BJ (cell line): ENCODE measurements at places on chromosomes 13 and 19. TPM values are rescaled to one million over a fixed set of nuclear protein-coding genes. Genes with fewer than 3 reads are reported as not detected.

The STAP2 gene
- 5.6 and 7.8 TPM in 2 replicates for polyA plus RNA-seq

The CPB2 gene
- polyA plus RNA-seq: not detected in 2 replicates

The PGLYRP2 gene
- polyA plus RNA-seq: not detected in 2 replicates

The FPR1 gene
- not detected in 2 replicates for polyA plus RNA-seq

The PTPRH gene
- 2.2 and 4.3 TPM in 2 replicates for polyA plus RNA-seq

The LRRC4B gene
- polyA plus RNA-seq: 0.04 and 0.06 TPM in 2 replicates

The CCDC70 gene
- polyA plus RNA-seq: not detected in 2 replicates

The ZNF223 gene
- polyA plus RNA-seq: 2.1 and 3.8 TPM in 2 replicates

The LILRA1 gene
- polyA plus RNA-seq: not detected in 2 replicates

The CCDC194 gene
- not detected in 2 replicates for polyA plus RNA-seq

GRCh38 chr13:50127726-50128291 is 112.6 kb downstream of the KCNRG start:
- DNase-seq: no peak

DNA sequence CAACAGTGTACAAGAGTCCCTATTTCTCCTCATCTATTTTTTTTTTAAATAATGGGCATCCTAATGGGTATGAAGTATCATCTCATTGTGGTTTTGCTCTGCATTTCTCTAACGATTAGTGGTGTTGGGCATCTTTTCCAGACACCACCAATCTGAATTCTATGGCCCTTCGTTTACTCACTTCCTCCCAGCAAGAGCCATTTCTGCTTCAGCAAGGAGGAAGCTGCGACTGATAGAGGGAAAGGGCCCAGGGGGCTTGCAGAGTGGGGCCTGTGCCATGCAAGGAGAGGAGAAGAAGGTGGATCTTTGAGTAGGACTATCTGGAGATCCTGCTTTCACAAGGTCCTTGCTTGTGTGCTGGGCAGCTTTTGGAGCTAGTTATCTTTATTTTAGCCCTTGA is 58.0 kb downstream of the USPL1 start:
- no peak for DNase-seq

DNA sequence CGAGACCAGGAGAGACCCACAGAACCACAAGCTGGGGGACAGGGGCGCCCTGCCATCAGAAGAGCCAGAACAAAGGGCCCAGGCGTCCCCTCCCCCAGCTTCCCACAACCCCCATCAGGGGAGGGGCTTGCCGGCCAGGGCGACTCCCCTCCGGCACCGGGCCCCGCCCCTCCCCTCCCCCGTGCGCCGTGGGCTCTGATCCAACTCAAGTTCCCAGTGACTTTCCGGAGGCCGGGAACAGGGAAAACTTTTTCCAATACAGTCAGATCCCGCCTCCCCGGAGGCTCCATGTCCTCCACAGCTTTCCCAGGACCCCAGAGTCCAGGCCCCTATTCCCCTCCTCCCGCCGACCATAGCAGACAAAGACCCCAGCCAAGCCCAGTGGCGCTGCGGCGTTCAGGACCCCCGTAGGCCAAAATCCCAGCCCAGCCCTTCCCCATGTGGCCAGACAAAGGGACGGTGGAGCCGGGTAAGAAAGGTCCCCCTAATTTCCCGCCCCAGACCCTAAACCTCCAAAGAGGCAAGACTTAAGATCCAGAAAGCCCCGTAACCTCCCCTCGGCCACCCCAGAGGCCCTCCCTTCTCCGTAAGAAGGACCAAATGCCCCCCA is 673 bp downstream of the TEAD2 start:
- peak; percentile 32 for DNase-seq

DNA sequence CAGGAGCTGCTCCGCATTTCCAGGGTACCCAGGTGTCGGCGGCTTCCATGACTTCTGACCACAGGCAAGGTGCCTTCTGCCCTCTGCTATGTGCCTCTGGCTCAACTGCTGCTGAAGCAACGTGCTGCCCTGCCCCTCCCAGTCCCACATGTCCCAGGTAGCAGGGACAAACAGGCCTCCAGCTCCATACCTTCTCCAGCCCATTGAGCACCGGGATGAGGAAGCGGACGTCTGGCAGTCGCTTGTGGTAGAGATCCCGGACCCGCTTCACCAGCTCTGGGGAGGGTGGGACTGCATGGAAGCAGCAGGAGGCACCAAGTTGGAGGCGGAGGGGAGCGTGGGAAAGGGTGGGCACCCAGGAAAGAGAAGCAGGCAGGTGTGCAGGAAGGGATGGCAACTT is 8.1 kb upstream of the RSPH6A start:
- no peak for DNase-seq

DNA sequence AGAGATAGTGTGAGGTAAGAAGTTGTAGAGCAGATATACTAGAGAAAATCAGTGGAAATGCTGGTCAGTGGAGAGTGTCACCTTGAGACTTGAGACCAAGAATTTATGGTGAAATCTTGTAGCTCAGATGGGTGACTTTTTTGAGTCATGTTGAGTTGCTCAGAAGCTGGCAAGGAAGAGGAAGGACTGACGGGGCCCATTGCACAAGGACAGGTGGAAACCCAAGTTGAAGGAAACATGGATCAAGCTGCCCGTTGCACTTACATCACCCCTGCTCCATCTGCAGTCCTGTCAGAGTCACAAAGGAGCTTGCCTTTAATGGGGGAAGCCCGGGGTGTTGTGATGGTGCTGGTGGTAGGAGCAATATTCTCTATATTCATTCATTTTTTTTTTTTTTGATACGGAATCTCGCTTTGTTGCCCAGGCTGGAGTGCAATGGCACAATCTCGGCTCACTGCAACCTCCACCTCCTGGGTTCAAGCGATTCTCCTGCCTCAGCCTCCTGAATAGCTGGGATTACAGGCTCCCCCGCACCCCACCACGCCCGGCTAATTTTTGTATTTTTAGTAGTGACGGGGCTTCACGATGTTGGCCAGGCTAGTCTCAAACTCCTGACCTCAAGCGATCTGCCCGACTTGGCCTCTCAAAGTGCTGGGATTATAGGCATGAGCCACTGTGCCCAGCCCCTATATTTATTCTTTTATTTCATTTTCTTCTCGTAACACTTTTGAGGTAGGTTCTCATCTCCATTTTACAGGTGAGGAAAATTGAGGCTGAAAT is 27.4 kb downstream of the UBAC2 start:
- no peak for DNase-seq

DNA sequence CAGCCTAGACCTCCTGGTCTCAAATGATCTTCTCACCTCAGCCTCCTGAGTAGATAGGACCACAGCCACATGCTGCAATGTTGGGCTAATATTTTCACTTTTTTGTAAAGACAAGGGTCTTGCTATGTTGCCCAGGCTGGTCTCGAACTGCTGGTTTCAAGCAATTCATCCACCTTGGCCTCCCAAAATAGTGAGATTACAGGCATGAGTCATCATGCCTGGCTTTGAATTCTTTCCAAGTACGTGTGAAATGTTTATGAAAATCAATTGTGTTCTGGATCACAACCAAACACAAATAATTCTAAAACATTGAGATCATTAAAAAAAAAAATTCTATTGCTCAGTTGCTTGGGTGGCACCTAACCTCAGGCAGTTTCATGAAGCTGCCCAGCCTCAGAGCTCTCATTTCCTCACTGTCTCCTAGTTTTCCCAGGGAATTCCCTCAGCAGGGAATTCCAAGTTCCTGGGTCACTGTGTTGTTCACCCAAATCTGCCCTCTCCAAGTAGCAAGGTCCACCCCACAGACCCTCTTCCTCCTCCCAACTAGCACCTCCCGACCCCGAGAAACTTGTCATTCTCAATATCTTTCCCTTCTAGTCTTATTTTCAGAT is 44.8 kb downstream of the ING1 start:
- no peak for DNase-seq

GRCh38 chr13:30882026-30882850 is 23.8 kb upstream of the MEDAG start:
- DNase-seq: no peak

DNA sequence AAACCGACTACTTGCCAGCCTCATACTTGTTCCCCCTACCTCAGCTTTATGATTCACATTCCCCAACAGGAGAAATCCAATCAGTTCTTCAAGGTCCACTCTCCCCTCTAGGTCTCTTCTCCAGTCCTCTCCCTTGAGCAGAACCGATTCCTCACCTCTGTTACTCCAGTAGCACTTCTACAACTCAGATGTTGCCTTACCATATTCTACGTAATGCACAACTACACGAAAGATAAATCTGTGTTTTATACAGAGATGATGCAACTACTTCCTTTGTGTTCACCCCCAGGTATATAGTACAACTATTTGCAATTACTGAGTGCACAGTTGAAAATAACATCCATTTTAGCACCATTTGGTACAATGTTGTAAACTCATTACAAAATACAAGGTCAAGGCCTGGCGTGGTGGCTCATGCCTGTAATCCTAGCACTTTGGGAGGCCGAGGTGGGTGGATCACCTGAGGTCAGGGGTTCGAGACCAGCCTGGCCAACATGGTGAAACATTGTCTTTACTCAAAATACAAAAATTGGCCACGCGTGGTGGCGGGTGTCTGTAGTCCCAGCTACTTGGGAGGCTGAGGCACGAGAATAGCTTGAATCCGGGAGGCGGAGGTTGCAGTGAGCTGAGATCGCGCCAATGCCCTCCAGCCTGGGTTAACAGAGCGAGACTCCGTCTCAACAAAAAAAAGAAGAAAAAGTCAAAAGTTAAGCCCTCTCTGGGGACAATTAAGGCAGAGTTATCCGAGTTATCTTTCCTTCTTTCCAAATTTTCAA is 2.8 kb upstream of the WBP4 start:
- DNase-seq: no peak

- DNase-seq: peak; percentile 67
These were observed 2.4 kb downstream of the PTPRH start for GRCh38 chr19:55206664-55207500.

- DNase-seq: no peak
These were observed 106.3 kb downstream of the FGF9 start for GRCh38 chr13:21777166-21777565.

- no peak for DNase-seq
These were observed 53.5 kb upstream of the TNFRSF19 start for GRCh38 chr13:23516702-23517101.

GRCh38 chr13:93169980-93170379 is 56.6 kb upstream of the GPC6 start:
- DNase-seq: no peak

DNA sequence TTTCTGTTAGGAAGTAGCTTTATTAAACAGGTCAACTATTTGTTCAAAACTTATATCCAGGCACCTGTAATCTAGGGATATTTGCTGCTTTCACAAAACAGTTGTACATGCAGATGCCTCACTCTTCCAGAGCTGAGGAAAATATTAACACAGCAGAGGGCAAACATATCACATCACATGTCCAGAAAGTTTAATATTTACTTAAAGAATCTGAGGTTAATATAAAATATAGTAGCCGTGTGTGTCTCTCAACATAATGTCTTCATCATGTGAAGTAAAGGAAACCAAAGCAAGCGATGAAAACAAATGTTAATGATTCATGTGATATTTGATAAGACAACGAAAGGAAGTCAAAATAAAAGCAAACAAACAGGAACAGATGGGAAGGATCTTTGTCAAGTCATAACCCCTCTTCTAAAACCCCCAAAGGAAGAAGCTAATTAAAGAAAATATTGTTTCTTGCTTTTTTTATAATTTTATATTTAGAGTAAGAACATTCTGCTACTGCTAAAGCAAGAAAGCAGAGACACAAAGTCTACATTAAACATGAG is 418.8 kb downstream of the DACH1 start:
- no peak for DNase-seq

- DNase-seq: no peak
These were observed 125.2 kb downstream of the KDM4B start for GRCh38 chr19:5093948-5094718.

DNA sequence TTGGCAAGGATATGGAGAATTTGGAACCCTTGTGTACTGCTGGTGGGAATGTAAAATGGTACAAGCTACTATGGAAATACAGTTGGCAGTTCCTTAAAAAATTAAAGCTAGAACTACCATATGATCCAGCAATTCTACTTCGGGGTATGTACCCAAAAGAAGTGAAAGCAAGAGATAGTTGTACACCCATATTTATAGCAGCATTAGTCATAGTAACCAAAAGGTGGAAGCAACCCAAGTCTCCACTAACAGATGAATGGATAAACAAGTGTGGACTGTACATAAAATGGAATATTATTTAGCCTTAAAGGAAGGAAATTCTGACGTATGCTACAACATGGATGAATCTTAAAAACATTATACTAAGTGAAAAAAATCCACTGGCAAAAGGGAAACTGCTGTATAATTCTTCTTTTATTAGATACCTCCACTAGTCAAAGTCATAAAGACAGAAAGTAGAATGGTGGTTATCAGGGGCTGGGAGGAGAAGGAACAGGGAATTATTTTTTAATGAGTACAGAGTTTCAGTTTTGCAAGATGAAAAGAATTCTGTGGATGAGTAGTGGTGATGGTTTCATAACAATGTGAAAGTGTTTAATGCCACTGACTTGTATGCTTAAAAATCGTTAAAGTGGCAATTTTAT is 141.6 kb downstream of the RXFP2 start:
- peak; percentile 26 for DNase-seq

DNA sequence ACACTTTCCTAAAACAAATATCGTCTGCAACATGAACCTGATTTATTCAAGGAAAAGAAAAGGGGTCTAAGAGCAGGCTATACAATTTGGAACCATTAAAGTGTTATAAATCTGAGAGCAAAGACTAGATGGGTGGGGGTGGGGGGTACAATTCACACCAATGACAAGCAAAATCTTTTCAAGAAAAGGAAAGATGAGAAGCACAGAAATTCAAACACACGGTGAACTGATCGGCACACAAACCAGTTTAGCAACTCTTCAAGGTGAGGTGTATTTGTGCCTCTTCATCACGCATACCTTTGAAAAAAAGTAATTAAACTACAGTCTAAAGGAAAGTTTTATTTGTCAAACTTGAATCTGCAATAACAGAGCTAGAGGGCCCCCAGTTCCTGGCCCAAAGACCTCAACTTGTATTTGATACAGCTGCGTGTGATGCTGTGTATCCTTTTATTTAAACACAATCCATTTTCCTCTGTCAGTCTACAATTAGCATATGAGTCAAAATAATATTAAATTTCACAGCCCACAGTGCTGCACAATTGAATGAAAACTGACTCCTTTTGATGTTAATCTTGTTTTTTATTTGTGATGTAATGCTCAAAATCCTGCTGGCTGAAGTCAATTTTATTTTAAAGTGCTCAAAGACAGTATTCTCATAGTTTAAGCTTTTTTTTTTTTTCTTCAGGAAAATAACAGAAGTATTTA is 14.2 kb downstream of the EFNB2 start:
- DNase-seq: no peak

DNA sequence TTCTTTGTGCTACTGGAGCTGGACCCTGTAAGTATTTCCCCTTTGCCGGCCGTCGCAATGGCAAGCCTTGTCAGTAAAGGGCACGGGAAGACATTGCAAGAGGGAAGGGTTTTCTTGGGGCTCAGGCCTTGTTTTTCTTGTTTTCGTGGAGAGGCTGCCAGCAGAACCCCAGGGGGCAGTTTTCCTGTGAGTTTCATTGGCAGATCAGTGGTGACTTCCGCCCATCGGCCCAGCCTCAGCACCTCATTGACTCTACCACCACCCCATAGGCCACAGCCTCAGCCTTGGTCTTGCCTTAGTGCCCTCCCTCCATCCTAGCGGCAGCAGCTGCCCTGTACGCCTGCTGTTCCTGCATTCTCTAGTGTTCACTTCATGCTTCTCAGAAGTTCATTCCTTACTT is 61.5 kb downstream of the GJA3 start:
- DNase-seq: no peak
